ENCODE measurements at places on chromosomes 6 and 20.

GRCh38 chr6:113909224-113909856 is 52.2 kb downstream of the MARCKS start:
- peak; percentile 55 for DNase-seq

DNA sequence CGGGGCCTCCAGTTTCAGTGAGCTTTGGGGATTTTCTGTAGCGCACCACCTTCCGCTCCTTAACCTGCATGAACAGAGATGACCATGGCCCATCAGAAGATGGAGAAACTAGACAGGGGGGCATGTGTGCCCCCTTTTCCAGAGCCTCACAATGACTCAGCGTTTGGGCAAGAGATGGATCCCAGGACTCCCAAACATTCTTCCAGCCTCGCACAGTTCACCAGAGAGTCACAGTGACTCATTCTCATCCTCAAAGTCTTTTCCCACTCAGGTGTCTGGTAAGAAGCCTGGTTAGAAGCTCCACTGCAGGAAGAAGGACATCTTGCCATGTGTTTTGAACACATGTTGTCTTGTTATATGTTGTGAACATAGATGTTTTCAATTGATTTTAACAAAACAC is 76.2 kb upstream of the FRMD1 start:
- DNase-seq: no peak

- DNase-seq: peak; percentile 92
Observed at GRCh38 chr6:34671801-34672656, 24.5 kb downstream of the ILRUN start.

DNA sequence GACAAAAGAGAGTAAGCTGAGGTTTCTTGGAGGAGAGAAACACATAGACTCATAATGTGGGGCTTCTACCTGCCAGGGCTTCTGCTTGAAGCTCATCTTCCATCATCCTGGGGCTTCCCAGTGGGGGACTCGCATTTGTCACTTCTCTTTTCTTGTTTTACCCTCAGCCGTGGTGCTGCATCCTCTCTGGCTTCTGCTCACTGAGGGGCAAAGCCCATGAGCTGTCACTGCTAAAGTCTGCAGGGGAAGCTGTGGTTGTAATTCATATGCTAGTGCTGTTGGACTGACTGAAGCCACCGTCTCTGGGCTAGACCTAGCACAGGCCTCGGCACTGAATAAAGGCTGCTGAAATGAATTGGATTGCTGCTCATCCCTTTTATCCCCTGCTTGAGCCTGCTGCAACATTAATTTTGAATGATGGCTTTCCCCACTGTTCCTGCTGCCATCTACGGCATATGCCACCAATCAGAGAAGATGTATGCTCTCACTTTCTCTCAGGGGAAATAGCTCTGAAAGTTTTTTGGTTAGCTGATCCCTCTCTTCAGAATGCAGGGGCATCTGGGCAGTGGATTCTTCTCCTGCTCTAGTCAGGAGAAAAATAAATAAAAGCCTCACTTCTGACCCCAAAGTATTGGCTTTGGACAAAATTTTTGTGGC is 568.4 kb upstream of the MAP3K7 start:
- DNase-seq: no peak

DNA sequence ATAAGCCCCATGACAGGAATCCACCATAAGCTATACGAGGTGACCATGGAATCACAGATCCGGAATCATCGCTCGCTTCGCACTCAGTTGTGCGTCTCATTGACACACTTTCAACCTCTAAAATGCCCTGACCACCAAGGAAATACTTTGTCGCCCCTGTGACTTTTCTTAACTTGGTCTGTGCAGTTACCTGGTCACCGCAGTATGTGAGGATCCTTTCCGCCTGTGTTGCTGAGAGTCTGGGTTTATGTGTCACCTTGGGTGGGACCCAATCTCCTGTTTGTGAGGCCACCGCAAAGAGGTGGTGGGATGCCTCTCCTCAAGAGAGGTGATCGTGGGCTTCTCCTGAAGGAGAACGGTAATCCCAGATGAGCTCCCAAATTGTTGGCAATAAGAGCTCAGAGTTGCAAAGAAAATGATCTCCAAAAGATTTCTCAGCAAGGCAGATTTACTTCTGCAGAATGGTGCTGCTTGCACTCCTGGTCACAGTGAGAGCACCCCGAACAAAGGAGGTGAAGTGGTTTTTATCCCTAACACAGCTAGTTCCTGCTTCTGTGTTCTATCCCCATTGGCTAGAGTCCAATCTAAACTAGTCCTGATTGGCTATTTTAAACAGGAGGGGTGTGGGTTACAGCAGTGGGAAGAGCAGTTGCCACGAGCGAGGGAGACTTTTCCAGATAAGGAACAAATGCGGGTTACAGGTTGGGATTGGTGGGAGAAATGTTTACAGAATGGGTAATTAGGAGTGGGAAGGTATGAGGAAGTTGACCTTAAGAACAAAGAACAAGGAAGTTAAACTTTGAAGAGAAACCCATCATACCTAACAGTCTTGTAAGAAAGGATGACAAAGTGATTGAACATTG is 9.1 kb upstream of the ZNFX1 start:
- peak; percentile 34 for DNase-seq

GRCh38 chr6:37116326-37116725 is 53.6 kb upstream of the PIM1 start:
- no peak for DNase-seq

GRCh38 chr6:37365791-37366190 is 12.0 kb downstream of the RNF8 start:
- DNase-seq: no peak

DNA sequence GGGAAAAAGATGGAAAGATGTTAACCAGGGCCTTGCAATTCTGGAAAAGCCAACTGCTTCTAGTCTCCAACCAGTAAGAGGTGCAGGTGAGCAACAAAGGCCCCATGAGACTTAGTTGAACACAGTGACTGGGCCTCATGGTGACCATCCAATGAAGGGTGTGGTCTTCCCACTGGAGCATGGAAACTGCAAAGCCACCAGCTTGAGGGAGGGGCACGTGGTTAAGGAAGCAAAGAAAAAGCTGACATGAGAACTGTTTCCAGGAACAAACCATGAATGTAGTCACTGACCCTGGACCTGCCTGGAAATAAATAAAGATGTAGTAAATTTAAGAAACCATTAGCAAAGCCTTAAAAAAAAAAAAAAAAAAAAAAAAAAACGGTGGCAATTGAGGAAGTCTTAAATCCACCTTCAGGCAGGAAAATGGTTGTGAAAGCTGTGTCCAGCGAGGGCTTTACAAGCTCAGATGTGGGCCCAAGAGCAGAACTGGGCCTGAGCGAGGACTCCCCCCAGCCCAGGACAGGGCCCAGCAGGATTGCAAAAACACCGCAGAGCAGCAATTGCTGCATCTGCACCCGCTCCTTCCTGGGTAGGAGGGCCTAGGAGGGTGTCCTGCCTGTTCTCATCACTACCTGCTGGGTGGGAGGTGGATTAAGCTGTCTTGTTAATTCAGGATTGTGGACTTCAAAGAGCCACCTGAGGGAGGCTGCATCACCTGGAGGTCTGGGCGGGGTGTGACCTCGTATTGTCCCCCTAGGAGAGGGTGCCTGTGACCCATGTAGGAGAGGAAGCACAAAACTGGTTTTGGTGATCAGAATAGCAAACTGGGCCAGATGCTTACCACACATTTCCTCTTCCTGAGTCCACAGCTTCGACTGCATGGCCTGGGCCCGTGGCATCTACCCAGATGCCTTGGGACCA is 10.3 kb downstream of the GFRA4 start:
- no peak for DNase-seq

- peak; percentile 26 for DNase-seq
Observed at GRCh38 chr6:45310118-45310788, 17.9 kb upstream of the RUNX2 start.

DNA sequence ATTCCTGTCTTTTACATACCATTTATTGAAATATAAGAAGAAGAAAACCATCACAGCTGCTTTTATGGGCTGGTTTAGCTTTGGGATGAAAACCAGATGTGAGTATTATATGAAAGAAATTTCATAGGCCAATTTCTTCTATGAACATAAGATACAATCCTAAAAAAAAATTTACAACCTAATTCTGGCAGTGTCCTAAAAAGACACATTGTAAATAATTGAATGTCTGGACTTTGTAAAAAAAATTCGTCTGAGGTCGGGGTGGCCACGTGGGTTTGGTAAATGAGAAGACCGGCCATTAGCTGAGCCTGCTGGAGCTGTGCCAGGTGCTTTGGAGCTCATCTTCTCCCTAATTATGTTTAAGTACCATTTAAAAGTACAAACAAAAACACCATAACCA is 26.8 kb downstream of the DACT2 start:
- no peak for DNase-seq

DNA sequence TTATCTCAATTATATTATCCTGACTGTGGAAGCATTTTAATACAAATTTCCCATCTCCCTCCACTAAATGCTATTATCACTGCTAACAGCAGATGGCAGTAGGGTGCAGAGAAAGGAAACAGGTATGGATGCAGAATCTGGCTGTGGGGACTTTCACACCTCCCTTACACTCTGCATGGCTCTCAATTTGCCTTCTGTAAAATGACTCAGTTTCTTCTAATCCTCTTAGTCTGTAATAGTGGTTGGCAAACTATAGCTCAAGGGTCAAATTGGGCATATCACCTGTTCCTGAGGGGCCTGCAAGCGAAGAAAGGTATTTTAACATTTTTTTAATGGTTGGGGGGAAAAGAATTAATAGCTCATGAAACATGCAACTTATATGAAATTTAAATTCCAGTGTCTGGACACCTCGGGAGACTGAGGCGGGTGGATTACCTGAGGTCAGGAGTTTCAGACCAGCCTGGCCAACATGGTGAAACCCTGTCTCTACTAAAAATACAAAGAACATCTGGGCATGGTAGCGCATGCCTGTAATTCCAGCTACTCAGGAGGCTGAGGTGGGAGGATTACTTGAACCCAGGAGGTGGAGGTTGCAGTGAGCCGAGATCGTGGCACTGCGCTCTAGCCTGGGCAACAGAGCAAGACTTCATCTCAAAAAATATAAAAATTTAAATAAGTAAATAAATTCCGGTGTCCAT is 83.5 kb downstream of the ZMYND8 start:
- peak; percentile 81 for DNase-seq
